NCI-H82 (cell line): ENCODE measurements at places on chromosomes 5 and 9.

DNA sequence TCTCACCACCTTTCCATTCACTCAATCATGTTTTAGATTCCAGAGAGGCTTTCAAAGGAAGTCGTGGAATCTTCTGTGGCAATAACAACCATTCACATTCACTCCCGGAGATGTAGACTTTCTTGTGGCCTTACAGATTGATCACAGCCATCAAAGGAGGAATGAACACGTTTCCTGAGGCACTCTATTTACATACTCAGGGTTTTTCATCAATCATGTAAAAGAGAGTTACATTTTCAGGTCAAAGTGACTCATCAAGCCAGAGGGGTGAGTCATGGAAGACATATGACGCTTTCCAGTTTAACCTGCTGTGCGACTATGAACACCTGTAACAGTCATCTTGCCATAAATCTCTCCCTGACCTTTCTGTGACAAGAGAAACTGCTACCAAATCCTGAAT lies 39.3 kb upstream of the RAD23B start:
- no peak for DNase-seq

- no peak for DNase-seq
Observed at GRCh38 chr9:93475856-93476255, 22.5 kb upstream of the FAM120AOS start.

DNA sequence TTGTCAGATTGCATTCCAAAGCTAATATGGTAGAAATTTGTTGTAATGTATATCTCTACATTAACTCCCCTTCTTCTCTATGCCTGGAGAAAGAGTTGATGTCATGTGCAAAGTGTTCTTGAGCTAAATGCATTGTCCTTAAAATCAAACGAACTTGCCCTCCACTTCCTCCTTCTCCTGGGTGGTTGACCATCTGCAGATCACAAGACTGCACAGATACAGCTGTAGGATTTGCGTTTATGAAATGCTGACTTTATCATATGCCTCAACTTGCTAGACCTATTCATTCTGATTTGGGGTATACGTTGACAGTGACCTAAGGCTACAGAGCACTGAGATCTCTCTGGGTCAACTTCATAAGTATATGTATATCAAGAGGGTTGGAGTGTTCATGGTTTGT lies 8.3 kb downstream of the TRIM32 start:
- DNase-seq: no peak

- DNase-seq: no peak
Observed at GRCh38 chr5:24272741-24273140, 372.0 kb downstream of the CDH10 start.

DNA sequence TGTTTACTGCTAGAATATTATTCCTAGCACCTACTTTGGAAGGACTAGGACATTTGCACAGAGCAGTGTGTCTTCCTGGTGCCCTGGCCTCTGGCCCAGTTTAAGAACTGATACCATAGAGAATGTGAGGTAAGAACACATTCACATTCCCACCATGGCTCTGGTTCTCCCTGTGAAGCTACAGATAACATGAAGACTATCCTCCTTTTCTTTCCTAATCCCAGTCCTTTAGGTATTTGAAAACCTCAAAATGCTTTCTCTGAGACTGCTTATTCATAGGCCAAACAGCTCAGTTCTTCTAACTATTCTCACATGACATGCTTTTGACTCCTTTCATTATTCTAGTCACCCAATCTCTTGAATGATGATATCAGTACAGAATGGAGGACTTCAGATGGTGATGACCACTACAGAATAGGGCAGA lies 11.9 kb downstream of the FAM219A start:
- no peak for DNase-seq

DNA sequence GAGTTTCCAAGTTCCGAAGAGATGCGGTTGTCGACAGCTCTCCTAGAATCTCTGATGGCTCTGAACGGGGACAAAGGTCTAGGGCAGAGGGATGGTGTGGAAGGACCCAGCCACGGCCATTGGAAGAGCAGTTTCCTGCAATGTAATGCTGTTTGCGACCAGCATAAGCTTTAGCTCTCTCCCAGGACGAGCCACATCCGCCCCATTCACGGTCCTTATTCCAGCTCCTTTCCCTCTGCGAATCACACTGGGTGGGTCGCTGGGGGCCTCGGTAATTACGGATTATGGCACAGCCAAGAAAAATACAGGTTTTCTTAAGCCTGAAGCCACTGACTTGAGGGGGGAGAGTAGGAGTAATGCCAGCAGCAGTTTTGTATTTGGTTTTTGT lies 22.7 kb downstream of the ANXA2R start:
- DNase-seq: peak; percentile 4

- peak; percentile 46 for DNase-seq
Observed at GRCh38 chr5:36150676-36151433, 832 bp downstream of the LMBRD2 start.

DNA sequence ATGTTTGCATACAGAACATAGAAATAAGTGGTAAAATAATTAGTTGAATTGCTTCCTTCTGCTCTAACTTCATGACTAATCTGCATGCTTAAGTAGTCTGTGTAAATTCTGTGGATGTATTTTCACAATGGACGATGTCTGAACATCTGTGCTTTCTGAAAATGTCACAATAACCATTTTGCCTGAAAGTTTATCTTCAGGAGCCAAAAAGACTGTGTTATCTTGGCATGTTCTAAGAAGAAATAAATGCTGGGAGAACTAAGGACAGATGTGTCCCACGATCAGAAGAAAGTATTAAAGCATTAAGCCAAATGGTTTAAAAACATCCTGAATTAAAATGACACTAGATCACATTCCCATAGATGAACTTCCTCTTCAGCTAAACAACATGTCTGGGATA lies 397.6 kb downstream of the SPOCK1 start:
- no peak for DNase-seq

DNA sequence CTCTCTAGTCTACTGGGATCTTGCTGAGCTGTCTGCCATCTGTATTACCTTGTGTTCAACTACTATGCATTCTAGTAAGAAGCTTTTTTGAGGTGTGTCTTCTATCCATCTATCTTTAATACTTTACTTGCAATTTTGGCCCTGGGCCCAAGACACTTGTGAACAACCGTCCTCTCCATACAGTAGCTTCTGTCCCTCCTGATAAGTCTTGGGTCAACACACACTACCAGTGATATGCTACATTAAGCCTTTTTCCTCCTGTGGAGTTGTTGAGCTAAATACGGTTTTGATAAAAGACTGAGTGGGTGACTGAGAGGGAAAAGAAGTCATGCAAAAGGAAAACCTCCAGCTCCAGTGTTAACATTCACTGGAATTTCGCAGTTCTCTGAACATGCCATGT lies 133.3 kb upstream of the PCA3 start:
- DNase-seq: no peak
